ENCODE measurements at places on chromosomes 6 and 20.

DNA sequence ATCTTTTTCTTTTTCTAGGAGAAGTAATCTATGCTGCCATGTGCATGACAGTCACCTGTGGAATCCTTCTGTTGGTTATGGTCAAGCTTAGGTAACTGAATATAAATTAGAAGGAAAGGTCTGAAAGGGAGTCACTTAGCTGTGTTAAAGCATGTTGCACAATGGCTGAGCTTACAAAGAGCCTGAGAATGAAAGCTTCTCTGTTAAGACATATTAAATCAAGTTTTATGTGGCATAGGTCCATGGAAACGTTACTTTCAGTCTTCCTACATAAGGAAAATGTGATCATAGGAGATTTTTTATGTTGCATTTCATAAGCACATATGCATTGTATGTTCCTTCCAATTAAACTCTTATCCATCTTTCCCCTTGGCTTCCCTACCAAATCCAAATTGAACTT, 72.1 kb downstream of the GFRAL start:
- no peak for DNase-seq

GRCh38 chr20:14782731-14783130, 445.3 kb upstream of the FLRT3 start:
- DNase-seq, result no peak

GRCh38 chr6:121645100-121645745, 209.8 kb downstream of the GJA1 start:
- no peak for DNase-seq

DNA sequence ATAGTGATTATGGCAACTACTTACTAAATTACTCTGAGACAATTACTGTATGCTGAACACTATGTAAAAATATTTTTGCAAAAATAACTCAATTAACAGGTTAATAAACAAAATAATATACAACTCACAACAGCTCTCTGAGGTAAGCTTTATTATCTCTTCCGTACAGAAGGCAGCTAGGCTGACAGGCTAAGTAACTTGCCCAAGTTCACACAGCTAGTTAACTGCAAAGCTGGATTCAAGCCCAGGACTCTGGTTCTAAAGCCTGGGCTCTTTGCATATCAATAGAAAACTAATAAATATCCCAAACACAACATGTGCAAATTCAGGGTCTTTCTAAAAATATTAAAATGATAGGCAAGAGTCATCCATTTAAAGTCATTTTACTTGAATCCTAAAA, 169.5 kb upstream of the BEND3 start:
- no peak for DNase-seq

DNA sequence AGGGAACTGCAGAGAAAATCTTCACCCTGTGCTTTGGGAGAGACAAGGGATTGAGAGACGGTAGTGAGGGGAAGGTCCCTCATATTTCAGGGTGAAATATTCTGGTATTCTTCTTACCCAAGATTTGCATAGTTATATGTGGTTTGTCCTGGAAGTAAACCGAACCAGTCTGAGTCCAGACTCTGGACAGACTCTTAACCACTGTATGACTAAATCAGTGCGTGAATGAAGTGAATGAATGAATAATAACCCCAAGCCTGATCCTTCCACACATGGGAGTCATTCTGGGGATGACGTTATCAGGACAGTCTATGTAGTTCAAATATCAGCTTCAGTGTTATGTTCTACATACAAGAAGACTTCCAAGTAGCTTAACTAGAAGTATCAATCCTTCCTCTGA, 690.7 kb downstream of the KIF16B start:
- DNase-seq, result no peak

GRCh38 chr20:63116412-63117106, 99.4 kb downstream of the YTHDF1 start:
- no peak for DNase-seq

GRCh38 chr20:32605167-32605656, 20.1 kb upstream of the NOL4L start:
- DNase-seq, result no peak

DNA sequence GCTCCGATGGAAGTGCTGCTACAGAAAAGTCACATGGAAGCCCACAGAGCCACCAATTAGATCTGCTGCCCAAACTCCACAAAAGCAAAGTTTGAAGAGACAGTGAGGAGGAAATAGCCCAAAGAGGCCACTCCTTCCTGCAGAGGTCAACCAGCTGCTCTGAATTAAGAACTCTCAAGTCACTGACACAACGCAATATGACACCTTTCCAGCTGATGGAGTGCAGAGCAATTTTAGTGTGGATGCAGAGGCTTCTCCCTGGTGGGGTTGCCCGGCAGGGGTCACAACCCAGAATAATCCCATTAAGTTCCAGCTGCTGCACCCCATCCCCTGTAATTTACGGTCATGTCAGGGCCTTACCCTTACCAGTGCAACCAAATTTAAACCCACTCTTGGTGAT, 361.9 kb upstream of the JARID2 start:
- DNase-seq, result no peak

- DNase-seq, result no peak
These were observed 373.8 kb upstream of the JAG1 start for GRCh38 chr20:11047559-11047958.

GRCh38 chr20:9989066-9989724, 45.6 kb upstream of the ANKEF1 start:
- DNase-seq, result no peak

GRCh38 chr6:26249957-26250697, 114.9 kb upstream of the BTN3A2 start:
- no peak for DNase-seq

- DNase-seq, result no peak
These were observed 499.1 kb upstream of the MAN1A1 start for GRCh38 chr6:119848696-119849095.

GRCh38 chr6:114718186-114718585, 375.4 kb upstream of the HS3ST5 start:
- DNase-seq, result no peak

DNA sequence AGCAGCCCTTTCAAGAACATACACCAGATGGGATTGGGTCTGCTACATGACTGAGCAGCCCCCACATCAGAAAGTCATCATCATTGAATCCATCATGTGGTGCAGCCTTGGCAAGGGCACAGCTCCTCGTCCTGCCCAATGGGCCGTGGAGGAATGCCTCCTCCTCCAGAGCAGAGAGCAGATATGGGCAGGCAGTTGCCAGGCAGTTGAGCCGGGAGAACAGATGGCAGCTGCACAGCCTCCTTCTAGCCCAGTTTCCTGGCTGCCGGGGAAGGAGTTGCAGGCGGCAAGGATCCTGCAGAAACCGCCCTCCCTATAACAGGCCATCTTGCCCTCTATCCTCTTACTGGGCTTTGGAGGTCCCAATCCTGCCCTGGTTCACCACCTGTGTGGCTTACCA, 11.9 kb upstream of the ZFAND3 start:
- no peak for DNase-seq

DNA sequence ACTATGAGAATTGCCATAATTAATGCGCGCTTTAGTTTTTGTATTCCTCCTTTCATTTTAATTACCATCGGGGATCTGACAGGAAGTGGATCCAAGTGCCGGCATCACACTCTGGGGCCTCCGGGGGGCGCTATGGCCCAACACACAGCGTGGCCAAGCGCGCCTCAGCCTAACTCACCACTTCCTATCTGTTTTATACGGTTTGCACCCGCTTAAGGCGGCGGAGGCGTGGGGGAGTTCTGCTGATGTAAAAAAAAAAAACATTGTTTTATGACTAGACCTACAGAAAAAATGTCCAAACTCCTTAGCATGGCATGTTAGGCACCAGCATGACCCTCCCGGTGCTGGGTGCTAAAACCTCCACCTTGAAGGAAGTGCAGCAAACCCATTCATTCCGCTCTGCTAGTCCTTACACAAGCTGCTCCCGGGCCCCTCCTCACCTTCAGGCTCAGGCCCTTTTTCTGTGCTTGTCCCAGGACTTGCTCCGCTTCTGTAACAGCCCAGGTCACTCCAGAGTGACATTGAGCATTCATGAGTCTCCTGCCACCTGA, 4.5 kb upstream of the EBF4 start:
- peak; percentile 34 for DNase-seq

GRCh38 chr6:39402239-39402751, 79.8 kb upstream of the KCNK16 start:
- DNase-seq, result no peak

GRCh38 chr6:98836025-98836961, 1.9 kb downstream of the POU3F2 start:
- DNase-seq, result no peak

DNA sequence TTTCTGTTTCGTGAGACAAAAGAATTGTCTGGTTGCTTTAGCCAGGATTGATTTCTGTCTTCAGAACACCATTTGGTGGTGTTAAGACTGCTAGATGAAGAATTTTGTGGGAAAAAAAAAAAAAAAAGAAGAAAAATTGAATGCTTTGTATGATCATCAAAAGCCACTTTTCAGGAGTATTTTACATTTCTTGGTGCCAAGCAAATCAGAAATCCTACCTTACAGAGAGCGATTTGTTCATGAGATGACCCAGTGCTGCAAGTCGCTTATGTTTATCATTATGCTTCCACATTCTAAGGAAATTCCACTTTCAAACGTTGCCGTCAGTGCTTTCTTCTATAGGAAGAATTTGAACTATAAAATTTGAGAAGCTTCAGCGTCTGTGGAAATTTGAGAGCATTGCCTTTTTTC, 228.7 kb downstream of the BCKDHB start:
- no peak for DNase-seq

DNA sequence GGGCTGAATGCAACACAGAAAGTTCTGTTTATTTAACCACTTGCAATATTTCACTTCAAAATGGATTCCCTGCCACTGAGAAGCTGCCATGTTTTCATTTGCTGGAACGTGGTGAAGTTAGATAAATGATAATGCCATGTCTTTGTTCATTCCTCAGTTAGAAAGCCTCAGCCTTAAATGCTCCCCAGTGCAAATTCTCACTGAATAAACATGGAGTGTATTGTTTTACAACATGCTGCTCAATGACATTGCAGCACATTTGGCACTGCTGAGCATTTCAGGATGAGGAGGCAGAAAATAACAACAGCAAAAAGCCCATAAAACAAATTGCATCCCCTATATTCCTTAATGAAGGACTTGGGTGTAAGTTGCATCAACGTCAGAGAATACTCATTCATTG, 913.8 kb upstream of the FLRT3 start:
- DNase-seq, result no peak

DNA sequence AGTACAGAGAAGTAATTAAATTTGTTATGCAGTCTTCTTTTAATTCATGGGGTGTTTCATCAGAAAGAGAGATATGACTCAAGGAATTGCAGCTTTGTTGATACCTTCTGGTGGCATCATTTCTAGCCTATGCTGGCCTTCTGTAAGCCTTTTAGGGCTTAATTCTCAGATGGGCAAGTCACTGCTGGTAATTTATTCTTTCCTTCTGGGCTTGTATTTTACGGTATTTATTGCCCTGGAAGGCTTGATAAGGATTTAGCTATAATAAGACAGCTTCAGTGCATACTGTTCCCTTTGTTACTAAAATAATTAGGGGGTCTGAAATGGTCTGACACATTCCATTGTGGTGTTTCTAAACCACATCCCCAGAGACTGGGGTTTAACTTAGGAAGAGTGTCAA, 57.9 kb upstream of the EMILIN3 start:
- no peak for DNase-seq

GRCh38 chr6:151998784-151999183, 191.3 kb downstream of the ESR1 start:
- DNase-seq, result no peak
